ENCODE measurements at places on chromosomes 7 and 10.

DNA sequence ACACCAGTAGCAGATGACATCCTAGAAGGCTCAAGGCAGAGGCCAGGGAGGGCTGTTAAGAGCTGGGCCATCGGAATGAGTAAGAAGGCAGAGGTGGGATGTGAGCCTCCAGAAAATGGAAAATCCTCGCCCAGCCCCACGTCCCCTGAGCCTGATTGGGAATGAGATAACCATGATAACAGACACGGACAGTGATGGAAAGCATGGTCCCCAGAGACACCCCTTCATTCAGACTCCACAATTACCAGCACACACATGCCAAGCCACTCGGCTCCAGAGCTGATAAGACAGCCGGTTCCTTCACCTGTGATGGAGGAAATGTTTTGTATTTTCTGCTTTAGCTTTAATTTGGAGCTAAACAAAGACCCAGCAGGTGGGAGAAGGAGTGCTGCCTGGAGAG lies 106.0 kb downstream of the GRID1 start:
- no peak for DNase-seq

DNA sequence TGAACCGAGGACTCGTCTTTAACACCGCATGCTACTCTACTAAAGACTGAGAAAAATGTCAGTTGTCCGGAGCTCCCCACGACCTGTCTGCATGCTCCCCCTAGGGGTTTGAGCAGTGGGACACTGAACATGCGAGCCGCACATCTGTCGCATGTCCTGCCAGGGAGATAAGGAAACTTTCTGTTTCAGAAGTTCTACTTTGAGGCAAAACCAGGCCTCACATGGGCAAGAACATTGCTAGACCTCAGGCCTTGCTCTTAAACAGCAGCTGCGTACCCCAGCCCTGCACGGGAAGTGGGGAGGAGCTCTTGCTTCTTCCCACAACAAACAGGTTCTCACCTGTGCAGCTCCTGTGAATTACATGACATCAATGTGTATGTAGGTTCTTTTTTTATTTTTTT lies 30.3 kb upstream of the HERPUD2 start:
- no peak for DNase-seq

DNA sequence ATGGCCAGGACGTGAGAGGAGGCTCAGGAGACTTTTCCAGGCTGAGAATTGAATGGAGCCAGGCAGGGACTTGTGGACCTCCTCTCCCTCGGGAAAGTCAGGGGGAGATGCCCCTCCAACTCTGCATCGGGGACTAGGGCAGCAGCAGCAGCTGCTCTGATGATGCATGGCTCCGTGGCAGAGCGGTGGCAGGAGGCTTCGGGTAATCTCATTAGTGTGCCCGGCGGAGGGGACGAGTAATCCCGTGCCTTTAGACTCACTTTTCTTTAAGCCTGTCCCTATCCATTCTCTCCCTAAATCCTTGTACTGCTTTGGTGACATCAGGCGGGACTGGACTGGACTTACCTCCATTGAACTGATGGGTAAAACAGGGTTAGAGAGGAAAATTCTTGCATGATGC lies 75.1 kb downstream of the ZMIZ1 start:
- no peak for DNase-seq

DNA sequence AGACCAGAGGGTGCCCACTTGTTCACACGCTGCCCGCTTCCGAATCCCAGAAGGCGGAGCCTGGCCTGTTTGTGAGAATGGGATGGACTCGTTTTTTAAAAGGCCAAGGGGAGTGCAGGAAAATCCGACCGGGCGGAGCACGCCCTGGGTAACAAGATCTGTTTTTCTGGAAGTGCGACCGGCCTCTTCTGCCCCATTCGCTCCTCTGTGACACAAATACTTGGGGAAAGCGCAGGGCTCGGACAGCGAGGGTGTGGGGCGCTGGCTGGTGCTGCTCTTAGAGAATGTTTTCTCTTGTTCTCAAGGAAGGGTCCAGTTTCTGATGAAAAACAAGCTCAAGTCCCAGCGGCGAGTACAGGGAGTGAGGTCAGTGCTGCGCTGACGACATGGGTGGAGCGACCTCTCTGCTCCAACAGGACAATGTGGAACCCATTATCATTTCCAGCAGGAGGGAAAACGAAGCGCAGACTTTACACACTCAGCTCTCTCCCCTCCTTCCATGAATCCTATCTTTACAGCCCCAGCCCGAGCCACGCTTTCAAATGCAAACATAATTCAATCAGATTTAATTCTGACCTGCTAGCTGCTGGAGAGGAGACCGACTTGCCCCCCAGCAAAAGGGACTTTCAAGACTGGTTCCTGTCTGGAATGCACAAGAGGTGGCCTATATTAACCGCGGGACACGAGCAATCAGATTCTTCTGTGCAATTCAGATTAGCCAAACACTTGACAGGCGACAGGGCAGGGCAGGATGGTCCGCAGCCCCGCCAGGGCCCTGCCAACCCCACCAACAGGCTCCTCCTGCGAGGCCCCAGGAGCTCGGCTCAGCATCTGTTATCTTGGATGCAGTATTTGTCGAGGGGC lies 1.1 kb downstream of the RADIL start:
- DNase-seq: no peak

Measured in AG04450 (cell line).